ENCODE measurements at places on chromosomes 16 and 17.

DNA sequence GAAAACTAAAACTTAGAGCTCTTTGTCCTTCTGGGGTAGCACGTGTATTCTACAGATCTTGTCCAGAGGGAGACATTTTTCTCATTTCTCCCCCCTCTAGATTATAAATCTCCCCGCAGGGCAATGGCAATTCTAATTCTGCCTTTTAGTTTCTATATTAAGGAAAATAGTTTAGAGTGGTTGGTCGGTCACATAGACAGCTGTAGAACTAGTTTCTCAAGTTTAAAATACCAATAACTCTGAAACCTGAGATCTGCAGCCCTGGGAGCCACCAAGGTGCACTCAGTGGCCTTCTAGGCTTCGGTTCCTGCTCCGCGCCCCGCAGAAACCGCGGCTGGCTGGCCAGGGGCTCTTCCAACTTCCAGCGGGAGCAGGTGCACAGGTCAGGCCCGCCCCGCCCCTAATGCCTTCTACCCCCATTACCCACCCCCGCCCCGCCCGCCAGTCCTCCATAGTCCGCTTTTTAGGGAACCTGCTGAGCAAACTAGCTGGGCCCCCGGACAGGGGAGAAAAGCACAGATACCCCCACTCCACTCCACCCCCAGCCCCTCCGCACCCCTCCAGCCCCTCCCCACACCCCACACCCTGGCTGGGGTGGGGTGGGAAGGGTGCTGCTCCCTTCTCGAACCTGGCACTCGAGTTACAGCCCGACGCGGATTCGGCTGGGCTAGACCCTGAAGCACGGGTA is 431 bp downstream of the SLFN11 start:
- DNase-seq: no peak

GRCh38 chr17:57767561-57767960 is 22.5 kb upstream of the CCDC182 start:
- DNase-seq: no peak

DNA sequence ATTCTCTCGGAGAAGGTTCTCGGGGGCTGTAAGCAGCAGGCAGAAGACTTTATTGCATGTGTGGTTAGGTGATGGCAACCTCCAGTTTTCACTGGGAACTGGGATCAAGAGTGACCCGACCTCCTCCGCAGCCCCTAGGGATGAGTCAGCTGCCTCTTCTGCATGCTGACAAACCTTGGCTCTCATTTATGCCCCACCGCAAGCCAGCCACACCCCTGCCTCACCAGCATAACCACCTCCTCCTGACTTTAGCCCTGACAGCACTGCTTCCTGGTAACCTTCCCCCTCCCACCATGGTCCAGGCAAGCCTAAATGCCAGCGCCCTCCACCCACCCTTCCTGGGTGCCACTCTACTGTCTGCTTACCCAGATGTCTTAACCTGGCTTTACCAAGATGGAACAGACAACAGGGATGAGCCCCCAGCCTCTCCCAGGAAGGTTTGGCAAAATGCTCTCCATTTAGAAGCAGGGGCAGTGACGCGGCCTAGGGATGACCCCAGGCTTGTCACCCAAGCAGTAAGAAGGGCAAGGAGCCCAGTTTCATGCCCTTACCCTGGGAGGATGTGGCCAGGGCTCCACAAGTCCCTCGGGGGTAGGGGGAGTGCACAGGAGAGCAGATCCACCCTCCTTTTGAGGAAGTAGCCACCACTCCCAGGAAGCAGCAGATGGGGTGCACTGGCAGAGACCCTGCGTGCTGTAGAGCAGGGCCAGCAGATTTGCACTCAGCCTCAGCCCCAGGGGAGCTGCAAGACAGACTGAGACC is 73.5 kb downstream of the GOSR1 start:
- DNase-seq: no peak

DNA sequence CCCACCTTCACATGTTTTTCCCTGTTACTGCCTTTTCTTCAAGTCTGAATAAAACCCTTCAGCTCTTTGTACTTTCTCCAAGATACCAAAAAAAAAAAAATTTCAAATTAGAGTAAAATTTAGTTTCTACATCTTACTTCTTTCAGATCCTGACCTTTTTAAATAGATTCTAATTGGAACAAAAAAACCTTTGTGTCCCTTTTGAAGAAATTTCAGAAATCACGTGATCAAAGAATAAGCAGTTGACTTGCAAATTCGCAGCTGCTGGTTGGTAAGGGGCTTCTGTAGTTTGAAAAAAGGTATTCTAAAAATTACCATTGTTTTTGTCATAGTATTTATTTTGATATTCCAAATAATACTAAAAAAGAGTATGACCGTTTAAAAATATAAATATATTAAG is 71.7 kb downstream of the CDC27 start:
- DNase-seq: no peak

- no peak for DNase-seq
Measured at GRCh38 chr17:78514521-78514920, 62.7 kb downstream of the DNAH17 start.

GRCh38 chr17:33106525-33107165 is 115.0 kb downstream of the SPACA3 start:
- no peak for DNase-seq

DNA sequence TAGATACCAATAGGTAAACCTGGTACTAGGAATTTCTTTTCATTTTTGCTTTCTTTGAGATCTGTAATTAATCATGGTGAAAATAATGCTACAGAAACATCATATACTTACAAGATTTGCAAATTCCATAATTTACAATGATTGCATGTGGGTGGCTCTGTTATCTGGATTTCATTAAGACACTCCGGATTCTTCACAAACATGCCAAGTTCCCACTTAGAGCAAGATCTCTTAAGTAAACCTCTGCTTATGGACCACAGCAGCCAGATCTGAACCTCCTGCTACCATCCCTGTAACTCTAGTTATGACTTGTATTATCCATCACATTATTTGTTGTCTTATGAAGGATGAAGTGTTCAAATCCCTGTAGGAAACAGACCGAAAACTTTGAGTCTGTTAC is 424.7 kb downstream of the CDH13 start:
- no peak for DNase-seq

- no peak for DNase-seq
Measured at GRCh38 chr17:68560966-68561720, 40.0 kb downstream of the FAM20A start.

GRCh38 chr16:83698964-83699363 is 108.8 kb upstream of the HSBP1 start:
- no peak for DNase-seq

DNA sequence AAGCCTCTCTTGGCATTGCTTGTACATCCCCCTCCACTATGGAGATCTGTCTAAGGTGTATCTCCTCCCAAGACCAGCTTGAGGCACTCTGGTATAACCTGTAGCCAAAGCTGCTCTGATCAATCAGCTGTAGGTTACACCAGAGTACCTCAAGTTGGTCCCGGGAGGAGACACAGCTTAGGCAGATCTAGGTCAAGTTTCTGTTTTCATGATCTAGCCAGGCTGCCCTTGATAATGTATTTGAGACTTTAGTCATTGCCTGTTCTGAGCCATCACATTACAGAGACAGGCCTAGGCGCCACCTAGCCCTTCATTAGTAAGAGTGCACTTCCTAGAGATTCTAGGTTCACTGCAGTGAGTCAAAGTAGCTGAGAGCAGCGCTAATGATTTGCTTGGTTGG is 31.4 kb downstream of the ASGR1 start:
- DNase-seq: no peak

DNA sequence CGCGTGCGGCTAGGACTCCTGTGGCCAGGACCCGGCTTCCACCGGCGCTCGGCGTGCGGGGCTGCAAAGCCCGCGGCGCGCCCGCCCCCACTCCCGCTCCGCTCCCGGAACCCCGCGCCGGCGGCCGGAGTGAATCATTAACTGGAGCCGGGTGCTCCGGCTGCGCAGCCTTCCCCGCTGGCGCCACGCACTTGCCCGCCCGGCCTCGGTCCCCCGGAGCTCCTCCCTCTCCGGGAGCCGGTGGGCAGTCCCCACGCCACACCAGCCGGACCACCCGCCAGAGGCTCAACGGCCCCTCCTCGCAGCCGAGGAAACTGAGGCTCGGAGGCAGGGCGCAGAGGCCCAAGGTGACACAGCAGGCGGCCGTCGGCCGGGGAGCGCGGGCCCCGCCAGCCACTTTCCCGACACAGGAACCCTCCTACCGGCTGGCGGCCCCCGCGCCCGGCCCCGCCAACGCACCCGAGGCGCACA is 580 bp downstream of the BCAR1 start:
- DNase-seq: no peak

DNA sequence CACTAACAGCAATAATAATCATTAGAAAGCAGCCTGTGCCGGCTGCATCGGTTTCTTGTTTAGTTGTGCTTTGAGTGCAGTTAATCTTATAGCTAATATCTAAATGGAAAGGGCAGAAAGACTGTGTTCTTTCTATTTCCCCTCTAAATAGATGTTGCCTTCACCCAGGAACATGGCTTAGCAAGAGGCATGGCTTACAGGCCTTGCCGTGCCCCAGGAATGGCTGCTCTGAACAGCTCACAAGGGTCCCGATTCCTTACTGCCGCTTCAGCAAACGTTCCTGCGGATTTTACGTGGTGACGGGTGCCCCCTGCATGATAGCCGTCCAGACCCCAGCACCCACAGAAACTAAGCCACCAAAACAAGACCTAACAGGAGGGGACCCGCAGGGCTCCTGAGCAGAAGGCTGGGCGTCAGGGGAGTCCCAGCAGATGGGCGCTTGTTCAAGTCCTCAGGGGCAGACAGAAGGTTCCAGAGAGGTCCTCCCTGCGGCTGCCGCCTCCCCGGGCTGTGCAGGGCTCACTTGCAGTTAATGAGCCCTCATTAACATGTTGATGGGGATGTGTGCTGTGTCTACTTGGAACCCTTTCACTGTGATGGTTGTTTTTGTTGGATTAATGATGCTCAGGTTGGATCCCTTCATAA is 52.5 kb upstream of the ENPP7 start:
- no peak for DNase-seq

DNA sequence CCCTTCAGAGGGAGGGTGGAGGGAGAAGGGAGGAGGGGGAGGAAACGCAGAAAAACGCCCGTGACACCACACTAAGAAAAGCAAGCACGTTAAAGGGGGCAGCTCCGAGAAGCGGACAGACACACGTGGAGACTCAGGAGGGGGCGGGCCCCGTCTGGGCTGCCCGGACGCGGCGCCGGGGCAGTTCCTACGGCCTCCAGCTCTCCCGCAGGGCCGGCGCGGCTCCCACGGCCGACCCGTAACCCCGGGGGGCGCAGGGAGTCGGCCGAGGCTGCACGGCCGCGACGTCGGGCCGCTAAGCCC is 362 bp downstream of the KLHDC4 start:
- DNase-seq: no peak

DNA sequence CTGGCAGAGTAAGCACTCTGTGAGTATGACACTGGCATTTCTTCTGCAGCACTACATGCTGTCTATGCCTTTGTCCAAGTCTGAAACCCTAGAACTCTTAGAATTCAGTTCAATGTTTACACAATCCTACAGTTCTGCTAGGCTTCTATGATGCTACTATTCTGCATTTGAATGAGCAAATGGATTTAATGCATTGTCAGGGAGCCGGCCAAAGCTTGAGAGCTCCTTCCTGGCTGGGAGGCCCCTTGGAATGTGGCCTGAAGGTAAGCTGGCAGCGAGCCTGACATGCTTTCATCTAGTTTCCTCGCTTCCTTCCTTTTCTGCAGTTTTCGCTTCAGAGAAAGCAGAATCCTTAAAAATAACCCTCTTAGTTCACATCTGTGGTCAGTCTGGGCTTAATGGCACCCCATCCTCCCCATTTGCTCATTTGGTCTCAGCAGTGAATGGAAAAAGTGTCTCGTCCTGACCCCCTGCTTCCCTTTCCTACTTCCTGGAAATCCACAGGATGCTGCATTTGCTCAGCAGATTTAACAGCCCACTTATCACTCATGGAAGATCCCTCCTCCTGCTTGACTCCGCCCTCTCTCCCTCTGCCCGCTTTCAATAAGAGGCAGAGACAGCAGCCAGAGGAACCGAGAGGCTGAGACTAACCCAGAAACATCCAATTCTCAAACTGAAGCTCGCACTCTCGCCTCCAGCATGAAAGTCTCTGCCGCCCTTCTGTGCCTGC is at the start of gene CCL2:
CCL2 (plus strand) TSS at position 635 of the 730 bp plus-strand sequence; CDS start at position 700, 65 bp downstream.
- no peak for DNase-seq

GRCh38 chr17:64183815-64184214 is 53.9 kb upstream of the ERN1 start:
- DNase-seq: no peak

Data from smooth muscle cell of the brain vasculature (primary cell).